ENCODE measurements at places on chromosomes 1 and 21.

DNA sequence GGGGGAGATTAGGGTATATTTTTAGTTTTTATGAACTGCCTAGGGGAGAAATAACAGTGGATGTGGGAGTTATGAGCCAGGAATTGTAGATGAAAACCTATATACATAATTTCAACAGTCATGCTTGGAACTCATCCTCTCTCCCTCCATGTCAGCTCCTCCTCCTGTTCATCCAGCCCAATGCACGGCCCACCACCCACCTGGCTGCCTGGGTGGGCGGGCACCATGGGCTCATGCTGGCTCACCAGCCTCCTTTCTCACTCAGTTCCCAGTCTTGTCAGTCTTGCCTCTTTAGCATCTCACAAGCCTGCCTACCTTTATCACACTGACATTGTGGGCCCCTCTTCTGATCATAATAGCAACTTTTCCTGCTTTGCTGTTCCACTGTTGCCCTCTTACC, 336.0 kb downstream of the DISC1 start:
- DNase-seq, result no peak

GRCh38 chr1:2180297-2181245, 14.0 kb downstream of the FAAP20 start:
- DNase-seq, result no peak

DNA sequence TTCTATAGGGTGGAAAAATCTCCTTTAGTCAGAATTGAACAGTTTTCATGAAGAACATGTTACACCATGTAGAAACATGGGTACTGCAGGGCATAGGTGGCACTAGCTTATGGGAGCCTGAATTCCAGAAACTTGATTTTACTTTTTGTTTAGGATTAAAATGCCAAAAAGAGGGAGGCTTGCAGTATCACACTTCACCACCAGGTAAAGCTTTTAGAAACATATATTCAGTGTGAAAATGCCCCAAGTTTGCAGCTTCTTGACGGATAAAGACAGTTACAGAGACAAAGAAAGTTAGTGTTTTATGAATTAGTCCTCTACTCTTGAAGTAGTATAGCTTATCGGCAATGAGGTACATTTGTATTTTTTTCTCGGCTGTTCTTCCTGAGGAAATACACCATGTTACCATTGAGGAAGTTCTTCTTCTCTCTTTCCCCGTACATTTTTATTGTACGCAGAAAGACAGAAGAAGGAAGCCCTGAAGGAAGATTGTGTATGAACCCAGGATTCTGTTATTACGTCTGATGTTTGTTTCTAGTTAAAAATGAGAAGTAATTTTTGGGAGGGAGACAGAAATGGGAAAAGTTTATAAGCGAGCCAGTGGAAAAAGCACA, 66.1 kb downstream of the PBX1 start:
- DNase-seq, result no peak

DNA sequence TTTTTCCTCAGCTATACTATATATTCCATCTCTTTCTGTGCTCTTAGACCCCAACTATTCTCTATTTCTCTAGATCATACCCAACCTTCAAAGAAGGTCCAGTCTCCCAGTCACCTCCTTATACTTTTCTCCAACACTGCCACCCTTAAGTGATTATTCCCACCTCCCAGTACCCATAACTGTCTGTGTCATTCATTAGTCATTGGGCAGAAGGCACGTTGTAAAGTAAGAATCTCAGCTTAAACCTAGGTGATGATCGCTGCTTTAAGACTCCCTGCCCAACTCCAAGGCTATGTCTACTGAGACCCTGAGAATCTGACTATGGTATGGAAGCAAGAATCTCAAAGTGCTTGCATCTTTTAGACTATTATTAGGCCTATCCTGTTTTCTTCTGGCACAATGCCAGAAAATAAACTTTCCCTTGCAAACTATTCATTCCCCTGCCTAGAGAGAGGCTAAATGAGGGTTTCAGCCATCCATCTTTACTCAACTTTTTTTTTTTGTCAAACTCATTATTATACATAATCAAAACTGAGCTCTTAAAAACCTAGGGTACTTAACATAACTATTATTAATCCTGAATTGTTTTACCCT, 174.3 kb upstream of the DPT start:
- no peak for DNase-seq

DNA sequence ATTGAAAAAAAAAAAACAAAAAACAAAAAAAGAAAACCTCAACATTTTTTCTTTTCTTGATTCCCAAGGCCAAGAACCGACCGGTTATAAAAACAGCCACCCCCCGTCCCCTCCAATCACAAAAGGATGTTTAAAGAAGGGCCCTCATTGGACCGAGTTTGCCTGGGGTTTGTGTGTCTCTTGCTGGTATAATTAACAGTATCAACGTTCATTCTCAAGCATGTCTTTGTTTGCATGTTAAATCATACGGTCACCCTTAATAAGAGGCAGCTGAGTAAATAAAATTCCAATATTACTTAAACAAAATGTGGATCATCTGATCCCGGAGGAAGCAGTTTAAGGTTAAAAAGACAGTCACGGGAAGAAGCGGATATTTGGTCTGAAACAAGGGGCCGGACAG, 201.1 kb downstream of the PRDM2 start:
- no peak for DNase-seq

GRCh38 chr1:197127246-197127912, 19.1 kb downstream of the ASPM start:
- no peak for DNase-seq

DNA sequence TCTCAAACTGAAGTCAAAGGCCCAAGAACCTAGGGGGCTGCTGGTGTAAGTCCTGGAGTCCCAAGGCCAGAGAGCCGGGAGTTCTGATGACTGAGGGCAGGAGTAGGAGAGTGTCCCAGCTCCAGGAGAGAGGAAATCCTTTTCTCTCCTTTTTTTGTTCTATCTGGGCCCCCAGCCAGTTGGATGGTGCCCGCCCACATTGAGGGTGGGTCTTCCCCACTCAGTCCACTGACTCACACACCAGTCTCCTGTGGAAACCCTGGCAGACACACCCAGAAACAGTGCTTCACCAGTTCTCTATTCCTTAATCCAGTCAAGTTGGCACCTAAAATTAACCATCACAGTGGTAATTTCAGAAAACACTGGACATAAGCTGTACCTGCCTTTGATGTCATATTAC, 12.7 kb upstream of the WDR26 start:
- DNase-seq, result no peak
